ENCODE measurements at places on chromosomes 2 and 18.

DNA sequence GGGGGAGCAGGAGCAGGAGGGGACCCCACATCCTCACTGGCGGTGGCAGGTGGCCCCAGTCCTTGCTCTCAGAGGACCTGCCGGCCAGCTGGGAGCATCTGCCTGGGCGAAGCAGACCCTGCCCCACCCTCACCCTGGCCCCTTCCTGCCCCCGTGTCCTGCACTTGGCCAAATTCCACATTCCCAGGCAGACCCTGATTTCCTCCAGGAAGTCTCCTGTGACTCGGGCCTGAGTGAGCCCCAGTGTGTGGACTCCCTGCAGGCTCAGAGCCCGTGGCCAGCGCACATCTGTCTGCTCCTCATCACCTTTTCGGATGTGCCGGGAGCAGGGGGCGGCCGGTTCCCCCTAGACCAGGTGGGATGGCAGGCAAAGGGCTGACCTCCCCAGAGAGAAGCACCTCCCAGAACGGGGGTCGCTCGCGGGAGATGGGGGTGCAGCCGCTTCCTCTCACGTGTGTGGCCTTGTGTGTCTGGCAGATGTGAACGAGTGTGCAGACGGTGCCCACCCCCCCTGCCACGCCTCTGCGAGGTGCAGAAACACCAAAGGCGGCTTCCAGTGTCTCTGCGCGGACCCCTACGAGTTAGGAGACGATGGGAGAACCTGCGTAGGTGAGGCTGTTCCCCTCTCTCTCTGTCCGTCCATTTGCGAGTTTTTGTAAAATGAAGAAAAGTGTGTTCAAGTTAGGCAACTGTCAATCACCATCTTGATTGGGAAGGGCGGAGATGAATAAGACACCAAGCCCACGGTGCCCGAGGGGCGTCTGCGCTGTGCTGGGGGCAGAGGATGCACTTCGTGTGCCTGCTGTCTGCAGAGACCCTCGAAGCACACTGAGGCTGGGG, 90.4 kb downstream of the TPO start:
- DNase-seq, result no peak

GRCh38 chr18:76223403-76223802, 271.6 kb downstream of the ZNF516 start:
- DNase-seq, result no peak

GRCh38 chr2:105856581-105856980, 111.9 kb downstream of the NCK2 start:
- DNase-seq, result no peak

- DNase-seq, result no peak
These were observed 81.1 kb upstream of the TTC39C start for GRCh38 chr18:23933407-23933806.

DNA sequence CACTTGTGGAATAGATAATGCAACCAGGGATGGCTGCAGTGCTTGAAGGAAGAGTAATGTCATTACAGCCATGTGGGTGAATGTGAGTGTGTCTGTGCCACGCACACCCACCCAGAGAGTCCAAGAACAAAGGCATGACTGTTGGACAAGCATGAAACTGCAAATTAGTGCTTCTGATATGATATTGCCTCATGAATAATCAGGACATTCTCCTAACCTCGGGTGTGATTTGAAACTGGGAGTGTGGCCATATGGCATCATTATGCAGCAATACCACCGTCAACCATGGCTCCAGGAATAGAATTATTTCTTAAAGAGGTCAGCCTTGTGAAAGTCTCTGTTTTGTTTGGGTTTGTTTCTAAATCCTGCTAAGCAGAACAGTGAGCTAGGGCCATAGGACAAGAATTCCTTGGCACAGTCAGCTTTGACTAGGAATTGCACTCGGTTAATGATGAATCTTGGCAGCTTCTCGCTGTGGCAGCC, 678.0 kb upstream of the RAB6C start:
- no peak for DNase-seq

- peak; percentile 30 for DNase-seq
These were observed 22.2 kb upstream of the TTC39C start for GRCh38 chr18:23992089-23992940.

DNA sequence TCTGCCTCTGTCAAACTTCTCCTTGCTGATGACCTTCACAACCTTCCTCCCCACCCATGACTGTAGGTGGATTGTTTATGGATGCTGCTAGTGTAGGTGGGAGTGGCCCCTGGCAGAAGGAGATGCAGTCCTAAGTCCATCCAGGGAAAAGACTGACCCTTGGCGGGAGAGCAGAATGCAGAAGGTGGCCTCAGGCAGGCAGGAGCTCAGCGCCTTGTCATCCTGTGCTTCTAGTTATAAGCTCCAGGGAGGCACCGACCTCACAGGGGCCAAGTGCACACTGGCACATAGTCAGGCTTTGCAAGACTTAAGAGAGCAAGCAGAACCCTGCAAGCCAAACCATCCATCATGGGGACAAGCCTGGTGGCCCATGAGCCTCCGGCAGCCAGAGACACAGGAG, 74.4 kb downstream of the CAPN13 start:
- DNase-seq, result no peak

- DNase-seq, result no peak
These were observed 237.4 kb upstream of the SMAD2 start for GRCh38 chr18:48167897-48168253.

DNA sequence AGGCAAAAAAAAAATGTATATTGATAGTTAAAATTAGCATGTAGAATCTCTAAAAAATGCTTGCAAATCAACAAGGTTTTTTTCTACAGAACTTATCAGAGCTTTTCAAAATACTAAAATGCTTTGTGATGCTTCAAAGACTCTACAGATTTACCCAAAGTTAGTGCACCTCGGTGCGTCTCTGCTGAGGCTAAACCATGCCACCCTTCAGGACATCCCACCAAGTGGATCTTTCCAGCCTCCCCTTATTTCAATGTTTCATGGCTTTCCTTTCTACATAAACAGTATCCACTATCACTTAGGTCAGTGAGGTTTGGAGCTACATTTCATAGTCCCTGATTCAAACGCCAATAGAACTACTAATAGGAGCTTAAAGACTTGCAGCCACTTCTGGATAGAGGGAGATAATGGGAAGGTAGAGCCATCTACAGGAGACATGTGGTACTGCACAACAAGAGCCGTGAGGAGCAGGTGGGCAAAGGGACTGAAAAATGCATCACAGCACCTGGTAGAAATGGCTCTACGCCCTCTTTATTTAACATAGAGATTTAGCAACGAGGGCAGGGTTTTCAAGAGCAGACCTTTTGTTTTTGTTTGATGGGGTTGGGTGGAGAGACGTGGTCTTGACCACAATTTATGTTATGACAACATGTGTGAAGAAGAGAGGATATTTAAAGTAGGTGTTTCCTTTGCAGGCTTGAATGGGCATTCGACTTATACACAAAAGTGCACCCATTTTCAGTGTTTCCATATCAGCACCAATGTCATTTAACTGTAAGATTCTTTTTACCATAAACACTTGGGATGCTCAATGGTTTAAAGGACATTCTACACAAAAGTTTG, 56.1 kb upstream of the SLC35G4 start:
- no peak for DNase-seq

GRCh38 chr2:207772081-207772843, 2.6 kb upstream of the FZD5 start:
- DNase-seq, result no peak

DNA sequence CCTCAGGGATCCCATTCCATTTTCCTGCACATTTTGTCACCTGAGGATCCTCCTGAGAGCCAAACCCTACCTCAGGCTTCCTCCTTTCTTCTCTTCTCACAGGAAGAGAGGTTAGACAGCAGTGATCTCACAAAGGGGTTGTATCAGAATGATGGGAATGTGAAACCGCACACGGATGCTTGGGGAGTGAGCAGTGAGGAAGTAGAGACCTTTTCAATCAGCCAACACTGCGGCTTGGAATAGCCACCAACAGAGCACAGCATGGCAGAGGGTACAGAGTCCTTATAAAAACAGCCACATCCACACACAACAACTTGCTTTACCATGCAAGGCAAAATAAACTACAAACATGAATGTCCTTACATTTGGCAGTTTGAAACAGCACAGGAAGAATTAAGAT, 8.7 kb downstream of the TMEM182 start:
- no peak for DNase-seq

DNA sequence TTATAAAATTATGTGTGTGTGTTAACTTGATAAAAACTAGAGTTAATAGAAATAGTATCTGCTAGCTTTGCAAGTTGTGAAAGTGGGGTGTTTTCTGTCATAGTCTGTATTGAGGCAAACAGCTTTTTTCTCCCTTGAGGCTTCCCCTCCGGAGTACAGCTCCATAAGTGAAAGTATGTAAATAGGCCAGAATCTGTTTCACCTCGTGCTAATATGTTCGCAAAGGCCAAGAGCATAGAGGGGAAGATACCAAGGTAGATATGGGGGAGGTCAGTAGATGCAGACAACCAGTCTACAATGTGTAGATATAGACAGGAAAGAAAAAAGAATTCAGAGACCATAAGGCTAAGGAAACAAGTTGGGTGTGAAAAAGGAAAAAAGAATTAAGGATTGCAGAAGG, 72.9 kb downstream of the PTRHD1 start:
- no peak for DNase-seq

DNA sequence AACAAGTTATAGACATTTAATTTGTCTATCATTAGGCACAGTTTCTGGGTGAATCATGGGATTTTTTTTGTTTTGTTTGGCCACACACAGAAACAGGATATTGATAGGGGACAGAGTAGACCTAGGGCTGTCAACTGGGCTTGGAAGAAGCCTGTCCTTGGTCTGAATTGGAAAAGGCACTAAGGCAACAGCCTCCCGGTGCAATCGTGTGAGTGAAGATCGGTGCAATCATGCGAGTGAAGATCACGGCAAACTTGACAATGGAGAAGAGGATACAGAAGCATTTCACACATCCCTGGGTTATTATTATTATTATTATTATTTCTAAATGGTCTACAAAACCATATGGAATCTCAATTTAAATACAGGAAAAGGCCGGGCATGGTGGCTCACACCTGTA, 94.5 kb downstream of the ACKR3 start:
- no peak for DNase-seq
